Bronchial epithelial cell (primary cell): ENCODE measurements at places on chromosomes 4 and X. TPM values are rescaled to one million over a fixed set of nuclear protein-coding genes. Genes with fewer than 3 reads are reported as not detected.

DNA sequence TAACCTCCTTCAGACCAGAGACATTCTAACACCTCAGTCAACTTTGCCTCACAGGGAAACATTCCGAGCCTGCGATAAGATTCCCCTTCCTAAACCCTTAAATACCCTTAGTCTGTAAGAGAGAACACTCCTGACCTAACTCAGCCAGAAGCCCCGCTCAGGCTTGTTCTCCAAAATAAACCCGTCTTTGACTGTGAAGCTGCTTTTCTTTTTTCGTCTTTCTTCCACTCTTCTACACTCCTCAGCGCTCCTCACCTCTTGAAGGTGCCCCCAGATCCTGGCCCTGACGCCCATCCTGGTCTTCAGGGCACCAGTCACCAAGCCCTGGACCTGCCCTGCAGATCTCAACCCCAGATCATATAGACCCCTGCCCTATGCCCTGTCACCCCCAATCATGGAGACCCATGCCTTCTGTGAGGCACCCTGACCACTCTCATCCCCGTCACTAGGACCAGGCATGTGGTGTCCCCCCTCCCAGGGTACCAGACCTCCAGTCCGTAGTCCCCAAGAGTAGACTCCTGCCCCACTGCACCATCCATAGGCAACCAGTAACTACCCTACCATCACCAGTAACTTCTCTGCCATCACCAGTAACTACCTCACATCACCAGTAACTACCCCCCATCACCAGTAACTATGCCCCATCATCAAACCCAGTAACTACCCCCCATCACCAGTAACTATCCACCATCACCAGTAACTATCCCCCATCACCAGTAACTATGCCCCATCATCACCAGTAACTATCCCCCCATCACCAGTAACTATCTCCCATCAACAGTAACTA lies 3.5 kb downstream of the ASMTL start:
- DNase-seq: no peak

GRCh38 chrX:6432226-6432625 lies 102.7 kb downstream of the VCX3A start:
- DNase-seq: no peak

The SOX3 gene
- not detected in 2 replicates for total RNA-seq

DNA sequence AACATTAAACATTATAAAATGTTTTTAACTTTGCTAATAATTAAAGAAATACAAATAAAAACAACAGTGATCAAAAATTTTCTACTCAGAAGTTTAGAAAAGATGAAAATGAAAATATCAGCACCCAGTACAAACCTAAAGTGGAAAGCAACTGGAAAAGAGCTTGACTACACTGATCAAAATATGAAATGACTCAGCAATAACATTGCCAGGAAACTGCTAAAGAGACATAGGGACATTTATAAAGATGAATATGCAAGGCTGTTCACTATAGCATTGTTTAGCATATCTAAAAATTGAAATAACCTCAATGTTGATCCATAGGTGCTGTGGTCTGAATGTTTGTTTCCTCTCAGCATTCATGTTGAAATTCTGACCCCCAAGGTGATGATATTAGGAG lies 88.5 kb upstream of the NOCT start:
- DNase-seq: no peak

DNA sequence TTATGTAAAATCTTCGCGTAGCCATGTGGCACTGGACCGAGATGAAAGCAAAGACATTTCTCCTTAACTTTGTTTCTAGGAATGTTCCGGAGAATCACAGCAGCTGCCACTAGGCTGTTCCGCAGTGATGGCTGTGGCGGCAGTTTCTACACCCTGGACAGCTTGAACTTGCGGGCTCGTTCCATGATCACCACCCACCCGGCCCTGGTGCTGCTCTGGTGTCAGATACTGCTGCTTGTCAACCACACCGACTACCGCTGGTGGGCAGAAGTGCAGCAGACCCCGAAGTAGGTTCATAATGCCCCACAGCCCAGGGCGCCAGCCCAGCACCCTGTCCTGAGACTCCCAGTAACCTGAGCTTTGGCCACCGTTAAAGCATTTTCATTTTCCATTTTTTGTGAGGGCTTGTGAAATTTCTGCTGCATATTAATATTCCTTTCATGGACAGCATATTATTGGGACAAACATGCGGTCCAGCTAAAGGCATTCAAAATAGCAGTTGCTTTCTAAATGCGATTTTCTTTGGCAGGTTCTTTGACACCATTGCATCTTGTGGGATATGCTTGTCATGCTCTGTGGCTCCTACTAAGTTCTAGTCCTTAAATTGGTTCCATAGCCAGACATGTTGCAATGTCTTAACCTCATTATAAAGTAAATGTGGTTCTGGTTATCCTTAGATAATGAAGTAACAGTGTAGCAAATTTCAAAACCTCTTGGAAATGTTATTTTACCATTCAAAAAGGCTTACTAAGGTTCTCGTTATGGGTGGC lies 49.1 kb upstream of the MSANTD1 start:
- no peak for DNase-seq

DNA sequence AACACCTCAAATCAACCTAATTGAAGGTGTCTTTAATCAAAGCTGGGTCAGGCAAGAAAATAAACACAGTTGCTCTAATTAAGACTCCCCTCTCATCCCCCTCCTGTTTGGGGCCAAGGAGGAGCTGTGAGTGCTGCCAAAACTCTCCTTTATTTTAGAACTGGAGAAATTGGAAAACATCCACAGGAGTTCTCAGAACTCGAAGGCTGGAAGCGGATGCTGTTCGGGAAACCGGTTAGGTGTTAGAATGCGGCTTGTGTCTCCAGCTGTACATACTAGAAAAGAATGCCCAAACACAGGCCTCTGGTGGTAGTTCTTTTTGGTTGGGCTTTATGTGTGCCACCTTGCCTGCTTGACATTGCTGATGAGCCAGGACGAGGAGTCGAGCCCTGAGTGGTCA lies 118.2 kb downstream of the GPR143 start:
- no peak for DNase-seq

The S100P gene
- total RNA-seq: 641 and 928 TPM in 2 replicates

The GEMIN8 gene
- total RNA-seq: 7.9 and 14.2 TPM in 2 replicates

- no peak for DNase-seq
Measured at GRCh38 chrX:24151513-24151912, 2.0 kb downstream of the ZFX start.

The HTRA3 gene
- under 0.01 and 0.26 TPM in 2 replicates for total RNA-seq

DNA sequence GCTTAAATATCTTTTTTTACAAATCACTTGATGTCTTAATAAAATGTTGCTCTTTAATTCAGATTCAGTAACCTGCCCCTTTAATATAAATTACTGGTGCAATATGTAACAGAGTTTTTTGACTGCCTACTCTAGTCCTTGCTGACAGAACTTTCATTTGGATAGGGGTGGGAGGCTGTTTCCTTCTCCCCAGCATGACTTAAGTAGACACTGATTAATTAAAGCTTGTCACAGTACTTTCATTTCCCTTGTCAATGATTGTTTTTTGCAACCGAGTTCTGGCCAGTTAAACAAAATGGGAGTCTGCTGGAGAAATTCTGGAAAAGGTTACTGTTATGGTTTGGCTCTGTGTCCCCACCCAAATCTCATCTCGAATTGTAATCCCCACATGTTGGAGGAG lies 37.3 kb upstream of the BBS12 start:
- no peak for DNase-seq

The WDR45 gene
- 38.5 and 42.1 TPM in 2 replicates for total RNA-seq

- no peak for DNase-seq
Measured at GRCh38 chrX:121755541-121755940, 708.1 kb downstream of the GLUD2 start.

The SGMS2 gene
- total RNA-seq: 95.0 and 103 TPM in 2 replicates

The AMBN gene
- total RNA-seq: not detected in 2 replicates

GRCh38 chr4:112003231-112003907 lies 141.9 kb upstream of the FAM241A start:
- DNase-seq: peak; percentile 44

The TNIP2 gene
- 43.4 and 64.5 TPM in 2 replicates for total RNA-seq

The JAKMIP1 gene
- not detected in 2 replicates for total RNA-seq

GRCh38 chr4:182875453-182876405 lies 41.5 kb downstream of the DCTD start:
- DNase-seq: no peak

The C4orf36 gene
- 1.8 and 2.4 TPM in 2 replicates for total RNA-seq

DNA sequence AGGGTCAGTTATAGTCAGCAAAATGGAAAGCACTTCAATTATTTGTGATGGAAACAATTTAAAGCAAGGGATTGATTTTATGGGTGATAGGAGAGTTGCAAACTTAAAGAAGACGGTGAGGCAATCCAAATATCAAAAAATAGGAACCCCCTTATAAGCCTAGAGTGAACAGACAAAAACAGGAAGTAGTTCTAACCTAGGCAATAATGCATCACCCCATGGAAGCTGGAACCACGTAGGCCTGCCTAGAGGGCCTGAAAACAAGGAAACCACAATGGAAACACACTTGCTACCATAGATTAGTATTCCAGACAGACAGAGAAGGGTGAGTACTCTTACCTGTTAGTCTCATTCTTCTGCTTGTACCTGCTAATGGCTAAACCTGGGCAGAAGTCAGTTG lies 13.5 kb upstream of the GK2 start:
- no peak for DNase-seq

DNA sequence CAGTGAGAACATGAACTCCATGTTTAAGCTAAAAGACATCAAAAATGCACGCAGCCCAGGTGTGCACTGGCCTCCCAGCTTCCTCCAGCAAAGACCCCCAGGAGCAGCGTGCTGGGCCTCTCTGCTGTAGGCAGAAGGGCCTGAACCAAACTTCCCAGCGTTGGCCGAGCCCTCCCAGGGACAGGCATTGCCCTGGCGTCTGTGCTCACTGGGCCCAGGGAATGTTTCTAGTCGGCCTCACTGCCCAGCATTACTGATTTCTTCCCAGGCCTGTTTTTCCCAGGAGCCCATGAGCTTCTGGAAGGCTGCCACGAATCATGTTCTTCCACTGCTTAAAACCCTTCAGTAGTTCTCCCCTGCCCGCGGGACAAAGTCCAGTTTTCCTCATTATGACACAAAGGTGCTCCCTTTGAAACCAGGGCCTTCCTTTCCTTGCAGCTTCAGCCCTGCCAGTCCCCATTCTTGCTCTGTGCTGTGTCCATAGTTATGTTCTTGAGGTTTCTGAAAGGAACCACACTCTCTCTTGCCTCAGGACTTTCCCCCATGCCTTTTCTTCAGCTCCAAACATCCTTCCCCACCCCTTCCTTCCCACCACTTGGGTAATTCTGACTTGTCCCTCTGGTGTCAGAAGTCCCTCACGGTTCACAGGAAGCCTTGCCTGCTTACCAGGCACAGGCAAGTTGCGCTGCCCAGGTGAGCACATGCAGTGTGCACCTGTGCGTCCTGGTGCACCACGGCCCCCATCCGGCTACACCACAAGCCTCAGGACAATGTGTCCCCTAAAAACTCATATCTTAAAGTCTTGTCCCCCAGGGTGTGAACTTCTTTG lies 93.4 kb upstream of the ENPP6 start:
- no peak for DNase-seq

- no peak for DNase-seq
Measured at GRCh38 chr4:146059151-146059550, 116.4 kb upstream of the LSM6 start.

- DNase-seq: peak; percentile 91
Measured at GRCh38 chrX:44828008-44828605, 15.7 kb upstream of the DUSP21 start.

GRCh38 chr4:177680308-177680707 lies 238.1 kb upstream of the AGA start:
- no peak for DNase-seq
